ENCODE measurements at places on chromosomes 6 and 20. TPM values are rescaled to one million over a fixed set of nuclear protein-coding genes. Genes with fewer than 3 reads are reported as not detected.
A peak's percentile ranks its signal among the peaks of the same experiment; 100 is the strongest.

LY6G6C gene
- total RNA-seq: not detected

CAGE1 gene
- total RNA-seq: not detected

ELOVL4 gene
- not detected for total RNA-seq

RPP21 gene
- 13.8 TPM for total RNA-seq

FGD2 gene
- 14.4 TPM for total RNA-seq

DYNLT1 gene
- 43.1 TPM for total RNA-seq

SCGN gene
- 0.80 TPM for total RNA-seq

- H3K4me1 ChIP-seq: peaks cover 12% of the 10 kb centered on the region
- no peak overlapping the region for H3K27ac ChIP-seq
- peaks cover 6% of the 10 kb centered on the region for H3K36me3 ChIP-seq
Measured at GRCh38 chr20:56409956-56410355, 2.1 kb upstream of the CASS4 start.

- no peaks in the 10 kb centered on the region for H3K36me3 ChIP-seq
- no peak for DNase-seq
- H3K4me1 ChIP-seq: no peaks in the 10 kb centered on the region
- no peaks in the 10 kb centered on the region for H3K27me3 ChIP-seq
Measured at GRCh38 chr20:43248341-43248740, 58.6 kb upstream of the PTPRT start.

DNA sequence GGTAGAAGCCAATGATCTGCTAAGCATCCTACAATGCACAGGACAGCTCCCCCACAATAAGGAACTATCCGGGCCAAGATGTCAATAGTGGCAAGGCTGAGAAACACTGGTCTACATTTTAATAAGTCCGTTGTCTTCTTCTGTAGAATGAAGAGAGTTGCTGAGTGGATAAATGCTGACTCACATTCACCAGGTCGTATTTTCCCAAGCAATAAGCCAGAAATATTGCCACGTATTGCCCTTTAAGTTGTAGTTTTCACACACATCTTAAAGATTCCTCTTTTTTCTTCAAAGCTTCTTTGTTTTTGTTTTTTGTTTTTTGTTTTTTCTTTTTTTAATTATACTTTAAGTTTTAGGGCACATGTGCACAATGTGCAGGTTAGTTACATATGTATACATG is 30.5 kb upstream of the NRN1 start:
- H3K27me3 ChIP-seq: no peaks in the 10 kb centered on the region
- no peak overlapping the region for H3K27ac ChIP-seq
- H3K36me3 ChIP-seq: no peaks in the 10 kb centered on the region
- H3K4me3 ChIP-seq: no peak overlapping the region
- no peaks in the 10 kb centered on the region for H3K4me1 ChIP-seq
- DNase-seq: no peak

- no peak for DNase-seq
- no peak overlapping the region for H3K27ac ChIP-seq
- peaks cover 4% of the 10 kb centered on the region for H3K27me3 ChIP-seq
- no peak overlapping the region for H3K4me3 ChIP-seq
- H3K36me3 ChIP-seq: no peaks in the 10 kb centered on the region
- H3K4me1 ChIP-seq: no peaks in the 10 kb centered on the region
Measured at GRCh38 chr20:9485614-9486340, 28.6 kb upstream of the LAMP5 start.

- H3K4me3 ChIP-seq: no peak overlapping the region
- no peaks in the 10 kb centered on the region for H3K27me3 ChIP-seq
- peak; percentile 59 for DNase-seq
- no peaks in the 10 kb centered on the region for H3K36me3 ChIP-seq
- H3K27ac ChIP-seq: no peak overlapping the region
- H3K4me1 ChIP-seq: no peaks in the 10 kb centered on the region
Measured at GRCh38 chr6:118940770-118941169, 5.8 kb upstream of the MCM9 start.

DNA sequence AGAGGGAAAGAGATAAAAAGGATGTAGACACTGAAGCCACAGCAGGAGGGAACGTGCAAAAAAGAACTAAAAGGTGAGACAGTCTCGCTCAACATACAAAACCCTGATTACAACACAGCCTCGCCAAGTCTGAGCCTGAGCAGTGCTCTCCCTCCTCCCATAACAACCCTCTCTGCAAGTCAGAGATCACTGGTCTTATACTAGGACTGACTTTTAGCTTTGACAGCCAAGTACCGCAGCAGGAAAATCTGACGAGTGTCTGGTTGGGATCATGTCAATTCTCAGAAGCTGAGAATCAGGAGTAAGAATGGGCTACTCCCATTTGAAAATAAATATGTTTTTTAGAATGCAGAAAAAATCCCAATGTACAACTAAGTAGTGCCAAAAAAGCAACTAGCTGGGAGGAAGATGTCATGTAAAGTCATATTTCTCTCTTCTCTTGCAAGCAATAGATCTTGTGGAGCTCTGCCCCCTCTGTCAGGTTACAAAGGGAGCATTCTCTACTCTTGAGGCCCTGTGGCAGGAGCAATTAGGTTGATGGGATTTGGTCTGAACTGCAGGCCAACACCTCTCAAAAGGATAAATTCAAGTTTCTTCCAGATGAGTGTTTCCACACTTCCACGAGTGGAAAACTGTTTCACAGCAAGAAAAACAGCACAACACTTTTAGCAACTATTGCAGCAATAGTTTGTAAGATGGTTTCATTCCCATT is 118.9 kb upstream of the COL21A1 start:
- H3K27ac ChIP-seq: no peak overlapping the region
- no peak overlapping the region for H3K4me3 ChIP-seq
- no peaks in the 10 kb centered on the region for H3K27me3 ChIP-seq
- no peaks in the 10 kb centered on the region for H3K4me1 ChIP-seq

DNA sequence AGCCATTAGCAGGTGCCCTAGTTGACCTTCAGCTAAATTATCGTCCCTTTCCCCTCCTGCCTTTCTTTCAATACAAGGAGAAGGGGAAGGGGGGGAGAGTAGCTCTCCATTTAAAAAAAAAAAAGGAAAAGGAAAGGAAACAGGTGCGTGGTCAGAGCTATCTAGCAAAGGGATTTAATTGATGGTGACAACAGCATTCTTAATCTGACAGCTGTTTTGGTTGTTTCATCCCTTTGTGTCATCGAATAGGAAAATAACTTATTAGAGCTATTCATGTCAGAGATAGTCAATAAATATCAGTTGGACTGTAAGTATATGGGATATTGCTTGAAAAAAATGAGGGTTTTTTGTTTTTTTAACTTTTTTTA is 195.2 kb upstream of the SASH1 start:
- H3K27ac ChIP-seq: no peak overlapping the region
- no peak overlapping the region for H3K4me3 ChIP-seq
- H3K27me3 ChIP-seq: no peaks in the 10 kb centered on the region
- H3K4me1 ChIP-seq: no peaks in the 10 kb centered on the region
- DNase-seq: no peak

DNA sequence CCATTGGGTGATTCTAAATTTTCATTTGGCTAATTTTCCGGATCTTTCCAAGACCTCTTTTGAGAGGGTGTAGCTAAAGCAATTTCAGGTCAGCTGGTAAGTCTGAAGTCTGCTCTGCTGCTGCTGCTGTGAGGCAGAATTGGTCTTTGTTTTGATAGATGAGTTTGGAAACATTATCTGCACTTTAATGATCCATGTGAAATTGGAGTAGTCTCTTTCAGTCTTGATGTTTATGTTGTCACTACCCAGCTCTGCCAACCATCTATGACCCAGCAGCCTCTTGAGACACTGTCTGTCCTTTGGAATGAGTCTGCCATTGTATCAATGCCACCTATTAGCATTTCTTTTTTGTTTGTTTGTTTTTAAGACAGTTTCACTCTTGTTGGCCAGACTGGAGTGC is 44.1 kb downstream of the TXNDC5 start:
- no peaks in the 10 kb centered on the region for H3K27me3 ChIP-seq
- no peak for DNase-seq
- H3K4me1 ChIP-seq: no peaks in the 10 kb centered on the region
- H3K4me3 ChIP-seq: no peak overlapping the region

DNA sequence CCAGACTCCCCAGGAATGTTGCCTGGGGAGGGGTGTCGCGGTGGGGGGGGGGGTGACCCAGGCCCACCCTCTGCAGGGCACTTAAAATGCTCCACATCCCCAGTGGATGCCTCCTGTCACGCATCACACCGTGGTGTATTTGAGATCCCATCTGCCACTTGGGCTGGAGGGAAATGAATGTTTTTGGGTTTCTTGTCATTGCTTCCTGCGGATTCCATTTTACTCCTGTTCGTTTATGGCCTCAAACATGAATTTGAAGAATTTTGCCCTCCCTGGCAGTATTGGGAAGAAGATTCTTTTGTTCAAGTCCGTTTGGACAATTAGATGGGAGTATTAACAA is 544 bp upstream of the KHDC1 start:
- H3K4me3 ChIP-seq: peak overlapping the region; percentile 66
- no peak for DNase-seq
- no peaks in the 10 kb centered on the region for H3K36me3 ChIP-seq
- H3K27me3 ChIP-seq: no peaks in the 10 kb centered on the region
- H3K27ac ChIP-seq: no peak overlapping the region
- H3K4me1 ChIP-seq: no peaks in the 10 kb centered on the region

- peaks cover 7% of the 10 kb centered on the region for H3K36me3 ChIP-seq
- H3K27ac ChIP-seq: peak overlapping the region; percentile 66
- H3K4me1 ChIP-seq: peaks cover 49% of the 10 kb centered on the region
- no peaks in the 10 kb centered on the region for H3K27me3 ChIP-seq
Measured at GRCh38 chr6:25968769-25969168, 6.2 kb downstream of the TRIM38 start.

DNA sequence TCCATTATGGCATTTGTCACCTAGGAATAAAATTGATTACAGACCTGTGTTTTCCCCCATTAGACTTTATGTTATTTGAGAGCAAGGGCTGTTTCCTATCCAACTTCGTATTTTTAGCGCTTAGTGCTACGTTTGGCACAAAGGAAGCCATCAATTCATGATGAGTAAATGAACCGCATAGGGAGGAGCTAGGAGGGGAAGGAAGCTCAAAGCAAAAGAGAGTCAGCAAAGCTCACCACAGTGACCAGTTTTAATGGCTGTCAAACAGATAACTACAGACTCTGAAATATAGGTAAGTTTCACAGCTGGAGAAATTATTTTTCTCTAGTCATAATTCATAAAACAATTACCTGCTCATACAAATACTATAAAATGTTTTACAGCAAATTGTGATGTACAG is 6.9 kb upstream of the SAMD3 start:
- H3K4me1 ChIP-seq: no peaks in the 10 kb centered on the region
- no peaks in the 10 kb centered on the region for H3K27me3 ChIP-seq
- H3K36me3 ChIP-seq: no peaks in the 10 kb centered on the region

GRCh38 chr6:148890096-148890495 is 143.3 kb downstream of the UST start:
- H3K4me3 ChIP-seq: no peak overlapping the region
- no peaks in the 10 kb centered on the region for H3K36me3 ChIP-seq
- DNase-seq: no peak
- H3K4me1 ChIP-seq: no peaks in the 10 kb centered on the region

- no peak for DNase-seq
- no peaks in the 10 kb centered on the region for H3K27me3 ChIP-seq
- H3K4me1 ChIP-seq: no peaks in the 10 kb centered on the region
- no peak overlapping the region for H3K27ac ChIP-seq
- no peak overlapping the region for H3K4me3 ChIP-seq
Measured at GRCh38 chr20:61053487-61053886, 198.6 kb upstream of the CDH4 start.

DNA sequence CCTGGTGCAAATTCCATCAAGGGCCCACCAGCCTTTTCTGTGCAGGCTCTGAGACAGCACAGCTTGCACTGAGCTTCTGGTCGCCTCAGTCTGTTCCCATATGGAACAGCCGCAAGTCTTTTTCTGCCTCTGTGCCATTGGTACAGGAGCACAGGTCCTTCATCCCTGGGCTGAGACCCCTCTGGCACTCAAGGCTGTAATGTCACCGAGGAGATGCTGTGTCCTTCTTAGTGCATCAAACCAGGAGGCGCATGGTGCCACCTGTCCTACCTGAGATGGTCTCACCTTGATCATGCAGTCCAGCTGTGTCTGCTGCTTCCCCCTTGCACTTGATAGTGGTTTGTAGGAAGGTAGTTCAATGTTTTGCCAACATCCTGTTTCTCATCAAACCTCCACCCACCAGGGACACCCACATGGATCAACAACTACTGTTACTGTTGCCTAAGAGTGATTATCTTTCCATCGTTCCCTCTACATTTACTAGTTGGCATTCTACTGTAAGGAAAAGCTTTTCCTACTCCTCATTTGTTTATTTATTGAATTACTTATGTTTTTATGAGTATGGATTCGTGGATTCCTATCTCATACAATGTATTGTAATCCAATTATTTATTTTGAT is 29.0 kb downstream of the FAM50B start:
- no peaks in the 10 kb centered on the region for H3K36me3 ChIP-seq
- H3K27ac ChIP-seq: no peak overlapping the region
- no peak for DNase-seq
- H3K27me3 ChIP-seq: no peaks in the 10 kb centered on the region
- no peak overlapping the region for H3K4me3 ChIP-seq
- no peaks in the 10 kb centered on the region for H3K4me1 ChIP-seq
